ENCODE measurements at places on chromosomes 16 and 17.
A peak's percentile ranks its signal among the peaks of the same experiment; 100 is the strongest.

DNA sequence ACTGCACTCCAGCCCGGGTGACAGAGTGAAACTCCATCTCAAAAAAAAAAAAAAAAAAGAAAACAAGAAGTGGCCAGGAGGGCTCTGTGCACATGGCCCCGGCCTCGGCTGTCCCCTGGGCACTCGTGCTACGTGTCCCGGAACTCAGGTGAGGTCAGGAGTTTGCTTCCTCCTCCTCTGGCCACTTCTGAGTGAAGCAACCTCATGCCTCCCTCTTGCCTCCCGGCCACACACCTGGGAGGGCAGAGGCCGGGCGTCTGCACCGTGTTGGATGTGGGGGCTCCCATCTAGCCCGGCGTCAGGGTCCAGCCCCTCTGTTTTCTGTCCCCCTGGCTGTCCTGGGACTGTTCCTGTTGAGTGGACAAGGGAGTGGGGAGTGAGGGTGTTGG lies 22.2 kb downstream of the ASPSCR1 start:
- DNase-seq = no peak

DNA sequence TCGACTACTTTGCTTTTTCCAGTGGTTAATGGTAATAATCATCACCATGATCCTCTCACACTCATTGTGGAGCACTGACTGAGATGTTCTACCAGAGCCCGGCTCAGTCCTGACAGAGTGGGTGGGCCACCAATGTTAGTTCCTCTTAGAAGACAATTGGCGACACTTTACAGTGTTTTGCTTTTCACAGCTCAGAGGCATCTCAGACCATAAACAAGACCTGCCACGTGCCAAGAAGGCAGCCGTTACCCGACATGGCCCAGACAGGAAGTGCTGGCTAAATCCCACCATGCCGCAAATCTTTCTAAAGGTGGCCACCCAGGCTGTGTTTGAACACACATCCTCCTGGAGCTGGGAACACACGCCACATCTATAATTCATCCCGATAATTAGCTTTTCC lies 103.7 kb downstream of the XYLT1 start:
- no peak for DNase-seq

GRCh38 chr17:57541472-57542394 lies 203.4 kb downstream of the CCDC182 start:
- peak; percentile 91 for DNase-seq

GRCh38 chr17:17140590-17140980 lies 65.5 kb downstream of the PLD6 start:
- peak; percentile 69 for DNase-seq

DNA sequence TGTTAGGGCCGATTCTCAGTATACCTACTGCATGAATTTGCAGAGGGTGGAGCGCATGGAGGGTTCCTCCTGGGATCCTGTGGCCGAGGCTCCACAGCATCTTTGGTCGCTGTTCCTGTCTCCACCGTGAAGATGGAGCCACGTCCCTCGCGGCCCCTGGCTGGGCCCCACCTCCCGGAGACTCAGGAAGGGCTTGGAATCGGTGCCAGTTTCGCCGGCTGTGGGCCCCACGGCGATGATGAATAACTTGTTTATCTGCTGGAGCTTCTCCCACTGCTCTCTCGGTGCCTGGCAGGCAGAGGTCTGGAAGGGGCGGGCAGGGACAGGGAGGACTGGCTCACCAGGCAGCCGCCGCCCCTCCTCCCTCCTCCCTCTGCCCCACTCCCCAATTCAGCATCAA lies 8.1 kb downstream of the SLC5A11 start:
- peak; percentile 72 for DNase-seq

DNA sequence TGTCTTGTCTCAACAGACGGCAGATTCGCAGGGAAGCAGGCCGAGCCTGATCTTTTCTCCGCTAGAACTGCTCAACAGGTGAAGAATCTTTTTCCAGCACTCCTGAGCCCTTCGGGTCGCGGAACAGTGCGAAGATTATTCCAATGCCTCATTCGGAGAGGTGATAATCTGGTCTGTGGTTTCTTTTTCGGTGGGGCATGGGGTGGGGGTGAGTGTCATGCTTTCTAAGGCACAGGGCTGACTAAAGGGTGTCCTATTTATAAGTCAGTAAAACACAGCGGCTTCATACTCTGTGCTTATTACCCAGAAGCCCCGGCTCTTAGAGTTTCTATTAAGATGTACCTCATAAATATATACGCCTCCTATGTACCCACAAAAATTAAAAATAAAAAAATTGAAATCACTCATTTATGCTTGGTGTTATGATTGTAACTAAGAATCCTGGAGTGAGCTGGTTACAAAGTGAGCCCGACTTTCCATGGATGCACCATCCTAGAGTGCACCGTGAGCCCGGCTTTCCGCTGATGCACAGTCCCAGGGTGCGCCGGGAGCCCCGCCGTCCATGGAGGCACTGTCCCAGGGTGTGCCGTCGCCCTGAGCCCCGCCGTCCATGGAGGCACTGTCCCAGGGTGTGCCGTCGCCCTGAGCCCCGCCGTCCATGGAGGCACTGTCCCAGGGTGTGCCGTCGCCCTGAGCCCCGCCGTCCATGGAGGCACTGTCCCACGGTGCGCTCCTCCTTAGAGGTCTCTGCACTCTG lies 164.9 kb downstream of the IRX3 start:
- no peak for DNase-seq

GRCh38 chr17:57284984-57285646 lies 28.8 kb downstream of the MSI2 start:
- DNase-seq = no peak

DNA sequence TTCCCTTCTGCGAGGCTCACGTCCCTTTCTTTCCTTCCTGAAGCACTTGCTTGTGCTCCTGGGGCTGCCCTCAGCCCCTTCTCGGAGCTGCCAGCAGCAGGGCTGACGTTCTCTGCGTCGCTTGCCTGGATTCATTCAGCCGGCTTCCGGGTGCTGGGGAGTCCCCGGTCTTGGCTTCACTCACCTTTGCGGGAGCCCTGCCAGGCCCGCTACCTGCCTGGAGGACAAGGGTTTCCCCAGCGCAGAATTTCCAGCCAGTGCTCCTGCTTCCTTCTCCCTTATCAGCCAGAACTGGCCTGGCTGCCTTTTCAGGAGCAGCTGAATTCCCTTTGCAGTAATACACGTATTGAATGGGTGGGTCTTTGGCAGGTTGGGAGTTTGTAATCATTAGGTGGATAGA lies 22.1 kb upstream of the IL17C start:
- DNase-seq = no peak

DNA sequence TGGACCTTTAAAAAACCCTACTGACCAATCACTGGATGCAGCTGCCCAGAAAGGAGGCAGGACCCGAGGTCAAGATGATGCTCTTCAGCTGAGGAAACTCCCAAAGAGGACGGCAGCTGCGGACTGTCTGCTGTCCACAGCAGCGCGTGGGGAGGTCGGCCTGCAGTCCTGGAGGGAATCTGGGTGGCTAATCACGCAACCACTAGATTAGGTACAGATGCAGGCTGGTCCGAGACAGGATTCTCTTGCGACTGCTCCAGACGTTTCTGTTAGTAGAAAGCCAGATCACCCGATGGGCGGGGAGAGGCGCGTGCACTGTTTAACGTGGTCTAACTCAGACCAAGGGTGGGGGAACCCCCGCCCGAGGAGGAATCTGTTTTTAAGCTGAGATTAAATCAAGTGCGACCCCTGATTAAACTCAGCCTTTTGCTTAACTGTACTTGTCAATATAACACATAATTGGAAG lies 8.8 kb downstream of the CTRB2 start:
- peak; percentile 69 for DNase-seq

- DNase-seq = no peak
Measured at GRCh38 chr16:1374418-1375297, 22.9 kb downstream of the GNPTG start.

DNA sequence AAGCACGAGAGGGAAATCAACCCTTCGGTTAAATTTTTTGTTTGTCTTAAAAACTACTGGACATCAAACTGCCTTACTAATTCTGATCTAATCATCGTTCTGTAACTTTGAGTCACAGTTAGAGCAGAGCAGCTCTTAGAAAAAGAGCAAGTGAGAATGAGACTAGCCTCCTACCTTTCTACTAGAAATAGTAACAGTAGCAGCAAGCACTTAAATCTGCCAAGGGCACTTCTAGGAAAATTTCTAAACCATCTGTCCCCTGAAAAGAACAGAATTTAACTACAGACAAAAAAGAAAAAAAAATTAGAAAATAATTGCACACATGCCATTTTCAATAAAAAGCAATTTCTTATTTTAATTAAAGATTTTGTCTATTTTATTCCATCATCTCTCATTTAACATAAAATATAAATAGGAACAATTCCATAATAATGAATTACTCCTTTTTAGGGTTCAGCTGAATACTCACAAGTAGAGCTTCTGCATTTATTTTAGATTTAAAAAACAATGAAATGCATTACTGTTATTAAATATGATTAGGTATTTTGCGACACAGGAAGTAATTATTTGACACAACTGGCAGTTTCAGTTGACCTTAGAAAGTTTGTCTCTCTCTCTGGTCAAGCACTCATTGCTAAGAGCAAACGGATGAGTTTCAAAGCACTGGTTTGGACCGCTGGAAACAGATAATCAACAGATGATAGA lies 250.8 kb upstream of the SOX9 start:
- no peak for DNase-seq

GRCh38 chr16:48004141-48004695 lies 151.6 kb downstream of the ABCC12 start:
- no peak for DNase-seq

- DNase-seq = no peak
Measured at GRCh38 chr17:54680410-54680809, 220.2 kb upstream of the TOM1L1 start.

GRCh38 chr16:48451323-48451722 lies 66.1 kb upstream of the SIAH1 start:
- no peak for DNase-seq

- DNase-seq = no peak
Measured at GRCh38 chr16:30430428-30430970, 669 bp upstream of the DCTPP1 start.

DNA sequence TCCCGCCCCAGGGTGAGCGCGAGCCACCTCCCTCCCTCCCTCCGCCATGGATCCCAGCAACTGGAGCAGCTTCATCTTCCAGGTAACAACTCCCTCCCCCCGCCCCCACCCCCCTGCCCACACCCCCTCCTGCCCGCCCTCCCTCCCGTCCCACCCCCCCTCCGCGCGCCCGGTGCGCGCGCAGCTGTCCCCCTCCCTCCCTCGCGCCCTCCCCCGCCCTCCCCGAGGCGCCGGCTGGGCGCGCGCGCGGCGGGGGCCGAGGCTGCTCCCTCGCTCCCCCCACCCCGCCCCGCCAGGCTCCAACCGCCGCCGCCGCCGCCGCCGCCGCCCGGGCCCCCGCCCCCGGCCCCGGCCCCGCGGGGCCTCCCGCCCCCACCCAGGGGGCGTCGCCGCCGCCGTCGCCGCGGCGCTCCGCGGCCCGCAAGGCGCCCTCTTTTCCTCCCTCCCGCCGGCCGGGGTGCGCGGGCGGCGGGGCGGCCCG lies at the start of gene MAZ:
Gene MAZ, plus strand, starts transcription at position 431 of the 481 bp plus-strand sequence. CDS start 173 bp downstream, outside the sequence.
- DNase-seq = peak; percentile 94

DNA sequence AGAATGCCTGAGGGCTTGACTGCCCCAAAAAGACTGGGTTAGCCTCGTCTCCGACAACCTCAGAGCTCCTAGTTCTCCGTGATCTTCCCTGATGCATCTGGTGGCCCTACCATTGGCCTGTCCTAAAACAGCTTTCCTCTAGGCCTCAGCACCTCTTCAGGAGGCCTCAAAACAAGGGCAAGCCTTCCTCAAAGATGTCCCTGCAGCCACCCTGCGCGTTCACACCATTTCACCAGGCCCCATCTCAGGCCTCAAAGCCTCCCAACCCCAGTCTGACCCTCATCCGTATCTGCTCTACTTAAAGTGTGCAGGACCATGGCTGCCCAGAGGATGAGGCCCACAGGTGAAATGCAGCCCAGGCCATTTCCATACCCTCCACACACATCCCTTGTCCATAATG lies 7.4 kb downstream of the ALOXE3 start:
- no peak for DNase-seq

GRCh38 chr17:30395398-30396022 lies 16.8 kb downstream of the CPD start:
- DNase-seq = no peak

- no peak for DNase-seq
Measured at GRCh38 chr17:64477849-64478248, 19.0 kb downstream of the POLG2 start.

DNA sequence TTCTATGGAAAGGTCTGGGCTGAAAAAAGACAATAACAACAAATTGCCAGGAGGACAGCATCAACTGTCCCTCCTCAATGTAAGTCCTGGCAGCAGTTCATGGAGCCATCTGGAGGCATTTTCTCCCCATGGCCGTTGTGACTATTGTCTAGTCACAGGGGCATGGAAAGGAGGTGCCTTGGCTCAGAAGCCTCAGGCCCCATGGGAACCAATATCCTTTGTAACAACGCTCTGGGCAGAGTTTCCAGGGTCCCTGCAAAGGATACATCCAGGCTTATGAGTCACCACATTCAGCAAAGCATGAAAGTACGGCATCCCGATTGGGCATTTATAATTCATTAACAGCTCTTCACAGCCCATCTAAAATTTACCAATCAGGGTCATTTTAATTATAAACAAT lies 85.2 kb downstream of the GLG1 start:
- DNase-seq = peak; percentile 59

GRCh38 chr17:57957120-57957850 lies 2.1 kb upstream of the CUEDC1 start:
- DNase-seq = no peak

DNA sequence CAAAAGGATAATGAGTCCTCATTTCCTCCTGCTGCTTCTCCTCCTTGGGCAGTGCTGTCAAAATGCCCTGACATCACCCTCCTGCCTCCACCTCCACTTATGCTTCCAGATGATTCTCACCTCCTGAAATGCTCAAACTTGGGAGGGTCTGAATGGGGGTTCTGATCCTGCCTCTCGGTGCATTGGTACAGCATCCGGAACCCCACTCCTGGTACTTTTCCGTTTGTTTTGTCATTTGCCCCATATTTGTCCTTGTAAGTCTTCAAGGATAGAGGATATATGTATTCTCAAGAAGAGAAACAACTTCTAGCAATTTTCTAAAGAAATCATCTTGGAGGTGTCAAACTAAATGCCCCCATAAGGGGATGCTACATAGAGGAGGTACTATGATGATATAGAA lies 148.3 kb downstream of the SHISA9 start:
- DNase-seq = no peak

GRCh38 chr16:7731141-7731540 lies 398.5 kb downstream of the RBFOX1 start:
- no peak for DNase-seq

DNA sequence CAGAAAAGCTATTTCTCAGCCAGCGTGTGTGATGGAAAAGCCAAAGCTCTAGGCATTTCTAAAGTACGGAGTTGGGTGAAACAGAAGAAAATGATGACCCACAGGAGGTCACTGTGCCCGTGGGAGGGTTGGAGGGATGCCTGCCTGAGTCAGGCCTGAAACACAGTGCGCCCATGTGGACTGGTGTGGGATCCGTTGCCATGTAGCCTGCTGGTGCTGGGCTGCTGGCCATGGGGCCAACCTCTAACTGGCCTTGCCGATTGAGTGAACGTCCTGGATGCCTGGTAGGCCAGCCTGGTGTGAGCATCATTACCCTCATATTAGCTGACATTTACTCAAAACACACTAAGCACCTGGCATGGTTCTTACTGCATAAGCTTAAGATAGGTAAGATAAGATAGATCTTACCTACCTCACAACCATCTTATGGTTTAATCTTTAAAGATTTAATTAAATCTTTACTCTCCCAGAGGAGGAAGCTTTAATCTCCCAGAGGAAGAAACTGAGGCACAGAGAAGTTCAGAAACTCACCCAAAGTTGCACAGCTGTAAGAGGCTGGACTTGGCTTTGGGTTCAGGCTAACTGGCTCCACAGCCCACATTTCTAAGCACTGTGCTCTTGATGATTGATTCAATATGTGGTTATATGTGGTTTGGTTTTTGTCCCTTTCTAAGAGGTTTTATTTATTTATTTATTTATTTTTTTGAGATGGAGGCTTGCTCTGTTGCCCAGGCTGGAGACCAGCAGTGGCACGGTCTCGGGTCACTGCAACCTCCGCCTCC lies 15.7 kb downstream of the MGAT5B start:
- DNase-seq = no peak

Data from fibroblast of pulmonary artery (primary cell).